ENCODE measurements at places on chromosomes 7 and 10. TPM values are rescaled to one million over a fixed set of nuclear protein-coding genes. Genes with fewer than 3 reads are reported as not detected.

- no peaks in the 10 kb centered on the region for H3K27me3 ChIP-seq
- peaks cover 57% of the 10 kb centered on the region for H3K36me3 ChIP-seq
- no peaks in the 10 kb centered on the region for H3K4me1 ChIP-seq
- no peak overlapping the region for H3K4me3 ChIP-seq
- DNase-seq: no peak
These were observed 49.9 kb downstream of the PITRM1 start for GRCh38 chr10:3122486-3123205.

- H3K27ac ChIP-seq: no peak overlapping the region
- H3K36me3 ChIP-seq: no peaks in the 10 kb centered on the region
- no peak overlapping the region for H3K4me3 ChIP-seq
- no peaks in the 10 kb centered on the region for H3K4me1 ChIP-seq
- no peak for DNase-seq
These were observed 22.4 kb upstream of the MNX1 start for GRCh38 chr7:157032644-157033482.

DNA sequence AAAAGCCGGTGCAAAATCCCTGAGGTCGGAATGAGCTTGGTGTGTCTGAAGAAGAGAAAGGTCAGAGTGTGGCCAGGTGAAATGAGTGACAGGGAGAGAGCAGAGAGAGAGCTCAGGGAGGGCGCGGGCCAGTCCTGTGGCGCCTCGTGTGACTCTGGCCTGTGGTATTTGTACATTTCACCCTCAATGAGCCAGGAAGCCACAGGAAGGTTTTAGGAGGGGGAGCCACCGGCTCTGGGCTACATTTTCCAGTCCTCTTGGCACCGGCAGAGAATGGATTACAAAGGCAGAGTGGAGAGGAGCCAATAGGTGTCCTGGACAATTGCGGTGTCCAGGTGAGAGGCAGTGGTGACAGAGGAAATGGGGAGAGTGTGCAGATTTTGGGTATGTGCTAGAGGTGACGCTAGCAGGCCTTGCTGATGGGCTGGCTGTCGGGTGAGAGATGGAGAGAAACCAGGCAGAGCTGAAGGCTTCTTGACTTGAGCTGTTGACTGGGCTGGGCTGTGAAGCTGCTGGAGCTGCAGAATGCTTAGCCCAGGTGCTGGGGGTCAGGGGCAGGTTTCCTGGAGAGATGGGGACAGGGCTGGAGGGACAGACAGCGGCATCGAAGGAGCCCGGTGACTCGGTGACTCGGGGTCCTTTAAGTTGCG is 38.1 kb downstream of the COL13A1 start:
- no peak overlapping the region for H3K27ac ChIP-seq
- no peaks in the 10 kb centered on the region for H3K36me3 ChIP-seq
- H3K4me3 ChIP-seq: no peak overlapping the region
- H3K4me1 ChIP-seq: peaks cover 13% of the 10 kb centered on the region
- no peak for DNase-seq
- no peaks in the 10 kb centered on the region for H3K27me3 ChIP-seq

DNA sequence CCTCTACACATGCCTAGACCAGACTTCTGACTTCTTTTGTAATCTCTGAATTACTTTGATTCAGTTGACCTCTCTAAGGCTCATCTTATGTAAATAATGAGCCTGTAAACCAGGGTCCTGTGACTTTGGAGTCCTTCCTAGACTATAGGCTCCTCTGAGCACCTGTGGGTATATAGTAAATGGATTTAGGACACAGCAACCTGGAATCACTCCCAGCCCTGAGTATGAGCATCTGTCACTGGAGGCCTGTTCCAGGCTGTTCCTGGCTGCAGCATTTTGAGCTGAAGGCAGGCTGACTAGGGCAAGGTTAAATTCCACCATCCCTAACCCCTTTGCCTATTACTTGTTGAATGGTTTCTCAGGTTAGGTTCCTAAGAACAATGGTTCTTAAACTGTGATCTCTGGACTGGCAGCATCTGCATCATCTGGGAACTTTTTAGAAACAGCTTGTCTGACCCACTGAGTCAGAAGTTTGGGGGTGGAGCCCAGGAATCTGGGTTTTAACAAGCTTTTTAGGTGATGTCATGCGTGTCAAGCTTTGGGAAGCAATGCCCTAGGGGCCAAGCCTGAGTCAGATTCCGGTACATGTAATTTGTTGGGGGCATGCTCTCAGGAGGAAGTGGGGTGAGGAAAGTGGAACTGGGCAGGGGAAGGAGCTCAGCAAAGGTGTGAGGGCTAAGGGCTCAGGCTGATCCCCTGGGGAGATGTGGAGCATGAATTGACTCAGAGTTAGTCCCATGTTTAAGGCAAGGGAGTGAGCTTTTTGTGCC is 28.2 kb downstream of the MINDY4 start:
- no peak overlapping the region for H3K27ac ChIP-seq
- H3K36me3 ChIP-seq: no peaks in the 10 kb centered on the region
- no peak for DNase-seq
- H3K4me1 ChIP-seq: peaks cover 22% of the 10 kb centered on the region

DNA sequence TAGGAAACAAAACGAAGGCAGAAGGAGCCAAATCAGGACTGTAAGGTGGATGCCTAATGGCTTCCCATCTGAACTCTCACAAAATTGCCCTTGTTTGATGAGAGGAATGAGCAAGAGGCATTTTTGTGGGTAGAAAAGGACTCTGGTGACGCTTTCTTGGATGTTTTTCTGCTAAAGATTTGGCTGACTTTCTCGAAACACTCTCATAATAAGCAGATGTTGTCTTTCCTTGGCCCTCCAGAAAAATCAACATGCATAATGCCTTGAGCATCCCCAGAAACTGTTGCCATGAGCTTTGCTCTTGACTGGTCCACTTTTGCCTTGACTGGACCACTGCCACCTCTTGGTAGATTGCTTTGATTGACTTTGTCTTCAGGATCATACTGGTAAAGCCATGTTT is 13.5 kb downstream of the PTPN12 start:
- H3K4me1 ChIP-seq: no peaks in the 10 kb centered on the region
- no peak overlapping the region for H3K4me3 ChIP-seq
- no peak for DNase-seq
- no peaks in the 10 kb centered on the region for H3K36me3 ChIP-seq
- H3K27ac ChIP-seq: no peak overlapping the region
- H3K27me3 ChIP-seq: no peaks in the 10 kb centered on the region

DNA sequence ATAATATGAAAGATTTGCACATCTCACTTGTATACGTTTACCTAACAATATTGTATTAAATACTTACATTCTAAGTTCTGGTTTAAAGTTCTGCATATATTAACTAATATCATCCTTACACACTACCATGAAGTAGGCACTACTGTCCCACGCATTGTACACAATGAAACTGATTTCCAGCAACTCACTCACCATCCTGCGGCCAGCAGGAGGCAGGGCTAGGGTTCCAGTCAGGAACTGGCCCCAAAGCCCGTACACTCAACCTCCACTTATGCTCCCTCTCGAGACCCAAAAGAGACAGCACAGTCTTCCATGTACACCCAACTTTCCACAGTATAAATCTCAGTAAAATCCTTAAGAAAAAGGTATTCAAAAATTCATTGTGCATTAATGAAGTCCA is 41.4 kb downstream of the GRID1 start:
- H3K27ac ChIP-seq: no peak overlapping the region
- DNase-seq: no peak
- H3K4me3 ChIP-seq: no peak overlapping the region

The POU6F2 gene
- 0.27 TPM for total RNA-seq

GRCh38 chr7:50273870-50274269 is 30.6 kb upstream of the IKZF1 start:
- peaks cover 11% of the 10 kb centered on the region for H3K27me3 ChIP-seq
- no peak for DNase-seq
- H3K36me3 ChIP-seq: no peaks in the 10 kb centered on the region
- H3K4me3 ChIP-seq: no peak overlapping the region

DNA sequence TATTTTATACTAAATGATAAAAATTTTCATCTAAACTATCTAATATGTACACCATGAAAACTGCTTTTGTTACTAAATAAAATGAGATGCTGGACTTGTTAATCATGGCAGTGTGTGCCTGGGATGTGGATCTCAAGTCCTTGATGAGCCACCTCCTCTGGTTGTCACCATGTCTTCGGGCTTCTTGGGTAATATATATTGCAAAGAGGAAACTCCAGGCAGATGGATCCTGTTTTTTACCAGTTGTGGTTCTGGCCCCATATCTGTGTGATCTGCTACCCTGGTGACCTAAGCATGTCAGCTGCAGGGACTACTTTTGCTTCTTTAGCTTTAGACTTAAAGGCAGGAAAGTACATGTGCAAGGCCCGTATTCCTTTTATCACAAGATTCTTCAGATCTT is 46.2 kb downstream of the TMEM60 start:
- H3K4me1 ChIP-seq: no peaks in the 10 kb centered on the region
- H3K27me3 ChIP-seq: no peaks in the 10 kb centered on the region
- no peak overlapping the region for H3K27ac ChIP-seq
- H3K4me3 ChIP-seq: no peak overlapping the region
- H3K36me3 ChIP-seq: no peaks in the 10 kb centered on the region

The PDE1C gene
- 0.17 TPM for total RNA-seq

- no peak for DNase-seq
- H3K27me3 ChIP-seq: no peaks in the 10 kb centered on the region
These were observed 579 bp downstream of the IDI1 start for GRCh38 chr10:1048349-1048731.

DNA sequence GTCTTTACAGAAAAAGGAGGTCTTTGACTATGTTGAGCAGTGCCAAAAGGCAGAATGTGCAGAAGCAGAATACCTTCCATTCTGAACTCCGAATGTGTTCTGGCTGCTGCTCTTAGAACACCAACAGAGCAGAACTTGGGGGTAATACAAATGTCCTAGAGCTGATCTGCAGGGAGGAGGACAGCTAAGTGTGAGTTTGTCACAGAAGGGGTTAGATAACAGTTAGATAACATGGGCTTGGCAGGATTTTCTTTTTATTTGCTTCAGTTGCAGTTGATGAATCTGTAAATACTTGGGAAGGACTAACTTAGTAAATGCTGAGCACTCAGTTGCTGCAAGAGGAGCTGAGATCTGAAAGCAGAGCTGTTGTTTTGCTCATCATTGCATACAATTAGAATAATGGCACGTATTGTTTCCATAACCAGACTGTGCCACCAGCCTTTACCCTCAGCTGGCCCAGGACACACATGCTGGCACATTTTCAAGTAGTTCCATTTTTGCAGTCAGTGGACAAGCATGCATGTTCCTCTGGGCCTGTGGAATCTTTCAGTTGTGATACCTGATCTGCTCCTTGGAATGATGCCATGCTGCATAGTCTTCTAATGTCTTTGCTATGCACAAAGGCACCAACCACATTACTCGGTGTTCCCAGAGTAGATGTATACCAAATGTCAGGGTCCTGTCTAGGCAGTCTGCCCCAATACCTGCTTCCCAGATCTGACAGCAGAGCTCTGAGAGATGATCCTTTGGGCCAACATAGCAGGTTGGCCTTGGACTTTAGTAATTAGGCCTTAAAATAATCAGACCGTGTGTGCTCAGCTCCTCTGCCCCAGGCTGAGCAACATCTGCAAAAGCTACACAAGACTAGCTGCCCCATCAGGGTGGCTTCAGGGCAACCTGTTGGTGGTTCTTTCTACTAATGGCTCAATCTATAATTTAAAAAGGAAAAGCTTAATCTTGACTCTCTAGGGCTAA is 55.7 kb downstream of the GSDME start:
- no peak overlapping the region for H3K27ac ChIP-seq
- H3K36me3 ChIP-seq: 0 out of 2 replicates have a peak, but pooled peaks cover 3% of the 10 kb centered on the region
- no peaks in the 10 kb centered on the region for H3K27me3 ChIP-seq
- DNase-seq: no peak

The PHYHIPL gene
- not detected for total RNA-seq

DNA sequence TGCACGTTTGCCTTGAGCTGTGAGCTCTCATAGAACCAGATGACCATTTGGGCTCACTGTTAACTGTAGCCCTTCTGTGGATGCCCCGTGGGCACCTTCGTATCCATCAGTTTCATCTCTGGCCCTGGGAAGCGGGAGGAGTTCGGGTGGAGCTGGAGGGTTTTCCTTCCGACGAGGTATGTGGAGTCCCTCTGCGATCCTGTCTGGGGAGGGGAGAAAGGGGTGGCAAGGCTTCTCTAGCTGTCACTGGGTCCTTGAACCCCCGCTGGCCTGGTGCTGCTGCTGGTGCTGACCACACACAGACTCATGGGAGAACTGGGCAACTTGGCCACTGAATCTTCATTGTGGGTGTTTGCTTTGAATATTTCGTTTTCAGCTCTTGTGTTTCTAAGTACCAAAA is 32.7 kb downstream of the INPP5A start:
- H3K4me3 ChIP-seq: no peak overlapping the region
- no peak for DNase-seq
- no peaks in the 10 kb centered on the region for H3K36me3 ChIP-seq
- H3K27ac ChIP-seq: no peak overlapping the region

DNA sequence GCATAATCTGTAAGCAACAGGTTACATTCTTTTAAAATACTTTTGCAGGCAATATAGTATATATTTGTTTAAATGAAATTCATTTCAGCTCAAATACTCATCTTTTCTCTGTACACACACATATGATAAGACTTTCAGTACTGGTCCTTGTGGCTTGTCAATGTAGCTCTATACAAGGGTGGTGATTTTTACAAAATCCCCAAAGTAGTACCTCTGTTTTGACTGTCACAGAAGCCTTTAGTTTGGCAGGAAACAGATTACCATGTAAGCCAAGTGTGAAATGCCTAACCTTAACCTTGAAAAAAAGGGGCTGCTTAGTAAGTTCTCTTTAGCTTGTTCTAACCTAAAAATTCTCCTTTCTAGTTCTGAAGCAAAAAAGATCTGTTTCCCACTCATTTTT is 87.9 kb downstream of the KCND2 start:
- H3K4me1 ChIP-seq: no peaks in the 10 kb centered on the region
- no peak for DNase-seq
- H3K27ac ChIP-seq: no peak overlapping the region
- H3K36me3 ChIP-seq: no peaks in the 10 kb centered on the region
- no peak overlapping the region for H3K4me3 ChIP-seq
- no peaks in the 10 kb centered on the region for H3K27me3 ChIP-seq

The HOXA10 gene
- total RNA-seq: 19.6 TPM

The SSC4D gene
- 1.1 TPM for total RNA-seq

- H3K27me3 ChIP-seq: peaks cover 31% of the 10 kb centered on the region
- H3K27ac ChIP-seq: no peak overlapping the region
- no peak for DNase-seq
- no peak overlapping the region for H3K4me3 ChIP-seq
- H3K36me3 ChIP-seq: no peaks in the 10 kb centered on the region
These were observed 110.6 kb downstream of the RAB11FIP2 start for GRCh38 chr10:117936141-117936540.

GRCh38 chr7:11436316-11436715 is 395.7 kb downstream of the THSD7A start:
- H3K27ac ChIP-seq: no peak overlapping the region
- H3K4me3 ChIP-seq: no peak overlapping the region
- H3K4me1 ChIP-seq: no peaks in the 10 kb centered on the region

The CUBN gene
- 1.2 TPM for total RNA-seq

DNA sequence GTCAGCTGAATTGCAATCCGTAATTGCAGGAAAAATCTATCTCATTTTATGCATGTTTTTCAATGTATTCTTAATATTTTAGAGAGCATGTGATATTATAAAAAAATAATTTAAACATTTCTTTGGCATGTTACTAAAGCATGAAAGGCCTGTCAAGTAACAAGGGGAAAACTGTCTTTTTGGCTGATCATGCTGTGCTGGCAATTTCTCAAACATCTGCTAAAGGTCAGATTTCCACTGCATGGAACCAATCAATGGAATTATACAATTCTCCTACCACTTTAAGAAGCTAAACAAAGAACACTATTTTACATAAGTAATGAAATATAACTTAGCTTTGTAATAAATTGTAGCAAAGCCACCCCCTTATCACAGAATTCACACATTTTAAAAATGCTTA is 49.4 kb downstream of the JMJD1C start:
- H3K36me3 ChIP-seq: no peaks in the 10 kb centered on the region
- H3K4me3 ChIP-seq: no peak overlapping the region
- H3K27me3 ChIP-seq: no peaks in the 10 kb centered on the region
- DNase-seq: no peak
- no peaks in the 10 kb centered on the region for H3K4me1 ChIP-seq

All from HCT116 (cell line).